ENCODE measurements at places on chromosomes 16 and 17.
A peak's percentile ranks its signal among the peaks of the same experiment; 100 is the strongest.

DNA sequence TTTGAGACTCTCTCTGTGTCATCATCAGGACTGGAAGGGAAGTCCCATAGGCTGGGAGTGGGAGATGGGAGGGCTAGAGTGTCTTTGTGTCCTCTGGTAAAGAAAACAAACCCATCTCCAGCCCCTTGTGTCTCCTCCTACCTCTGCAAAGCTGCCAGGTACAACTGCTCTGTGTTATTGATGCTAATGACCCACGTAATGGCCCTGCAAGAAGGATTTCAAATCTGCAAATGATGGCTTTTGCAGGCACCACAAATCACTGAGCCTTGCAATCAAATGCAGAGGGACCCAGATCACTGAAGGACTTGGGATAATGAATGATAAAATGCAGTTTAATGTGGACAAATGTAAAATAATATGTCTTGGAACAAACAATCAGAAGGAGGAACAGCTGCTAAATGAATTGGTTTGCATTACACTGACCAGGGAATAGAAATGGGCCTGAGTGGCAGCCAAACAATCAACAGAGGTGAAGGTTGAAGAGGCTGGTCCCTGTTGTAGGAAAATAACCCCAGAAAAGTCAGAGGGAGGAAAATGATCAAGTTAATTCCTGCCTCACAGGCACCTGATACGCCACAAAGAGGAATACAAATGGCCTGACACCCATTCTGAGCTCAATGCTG lies 425.1 kb downstream of the UTP18 start:
- no peak overlapping the region for H3K4me3 ChIP-seq
- DNase-seq = no peak
- H3K27me3 ChIP-seq = peaks cover 24% of the 10 kb centered on the region
- H3K4me1 ChIP-seq = peaks cover 5% of the 10 kb centered on the region
- H3K27ac ChIP-seq = peak overlapping the region; percentile 41

GRCh38 chr16:22670551-22671041 lies 143.4 kb upstream of the HS3ST2 start:
- H3K27ac ChIP-seq = no peak overlapping the region
- no peak overlapping the region for H3K4me3 ChIP-seq
- no peaks in the 10 kb centered on the region for H3K27me3 ChIP-seq

- no peak overlapping the region for H3K27ac ChIP-seq
- DNase-seq = no peak
- no peak overlapping the region for H3K4me3 ChIP-seq
- H3K4me1 ChIP-seq = peaks cover 42% of the 10 kb centered on the region
Observed at GRCh38 chr17:6077752-6078151, 7.6 kb downstream of the WSCD1 start.

GRCh38 chr17:38658741-38659345 lies 15.9 kb downstream of the EPOP start:
- no peak overlapping the region for H3K27ac ChIP-seq
- H3K27me3 ChIP-seq = peaks cover 11% of the 10 kb centered on the region
- H3K36me3 ChIP-seq = no peaks in the 10 kb centered on the region
- peaks cover 64% of the 10 kb centered on the region for H3K4me1 ChIP-seq
- H3K4me3 ChIP-seq = no peak overlapping the region

DNA sequence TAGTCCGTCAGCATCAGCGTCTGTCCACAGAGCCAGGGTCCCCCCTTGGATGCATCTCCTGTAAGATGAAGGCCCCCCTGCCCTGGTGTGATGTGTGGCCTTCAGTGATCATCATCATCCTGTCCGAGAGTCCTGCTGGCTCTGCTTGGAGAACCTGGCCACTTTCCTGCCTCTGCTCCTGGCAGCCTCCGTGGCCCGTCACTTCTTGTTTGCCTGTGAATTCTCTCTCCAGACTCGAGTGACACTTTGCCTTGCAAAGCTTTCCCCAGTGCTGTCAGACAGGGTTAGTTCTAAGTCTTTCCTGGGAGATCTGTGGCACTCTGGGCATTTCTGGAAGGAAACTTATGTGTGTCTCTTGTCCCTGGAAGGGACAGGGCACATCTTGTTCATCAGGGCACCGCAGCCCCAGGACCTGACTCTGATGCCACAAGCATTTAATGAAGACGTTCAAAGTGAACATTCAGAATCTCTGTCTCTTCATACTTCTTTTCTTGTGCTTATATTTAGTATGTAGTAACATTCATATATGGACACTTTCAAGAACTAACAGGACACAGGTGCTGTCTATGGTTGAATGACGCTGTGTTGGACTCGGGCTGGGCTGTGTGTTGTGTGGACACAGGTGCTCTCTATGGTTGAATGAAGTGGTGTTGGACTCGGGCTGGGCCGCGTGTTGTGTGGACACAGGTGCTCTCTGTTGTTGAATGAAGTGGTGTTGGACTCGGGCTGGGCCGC lies 68.5 kb downstream of the RPTOR start:
- no peak for DNase-seq
- no peak overlapping the region for H3K27ac ChIP-seq
- peaks cover 3% of the 10 kb centered on the region for H3K27me3 ChIP-seq
- H3K4me1 ChIP-seq = peaks cover 14% of the 10 kb centered on the region
- peaks cover 15% of the 10 kb centered on the region for H3K36me3 ChIP-seq

GRCh38 chr17:2745317-2746037 lies 4.0 kb downstream of the CCDC92B start:
- no peak overlapping the region for H3K4me3 ChIP-seq
- H3K4me1 ChIP-seq = no peaks in the 10 kb centered on the region
- H3K36me3 ChIP-seq = no peaks in the 10 kb centered on the region
- peak overlapping the region; percentile 77 for H3K27ac ChIP-seq
- no peak for DNase-seq
- peaks cover 78% of the 10 kb centered on the region for H3K27me3 ChIP-seq

GRCh38 chr17:77449908-77450741 lies 309.4 kb downstream of the SEC14L1 start:
- peaks cover 4% of the 10 kb centered on the region for H3K36me3 ChIP-seq
- DNase-seq = peak; percentile 83
- peak overlapping the region; percentile 92 for H3K4me3 ChIP-seq
- peaks cover 94% of the 10 kb centered on the region for H3K4me1 ChIP-seq
- peak overlapping the region; percentile 99 for H3K27ac ChIP-seq

GRCh38 chr17:2863204-2863603 lies 67.0 kb downstream of the RAP1GAP2 start:
- no peak for DNase-seq
- H3K4me3 ChIP-seq = no peak overlapping the region
- H3K4me1 ChIP-seq = peaks cover 8% of the 10 kb centered on the region
- H3K27me3 ChIP-seq = peaks cover 31% of the 10 kb centered on the region
- no peak overlapping the region for H3K27ac ChIP-seq

DNA sequence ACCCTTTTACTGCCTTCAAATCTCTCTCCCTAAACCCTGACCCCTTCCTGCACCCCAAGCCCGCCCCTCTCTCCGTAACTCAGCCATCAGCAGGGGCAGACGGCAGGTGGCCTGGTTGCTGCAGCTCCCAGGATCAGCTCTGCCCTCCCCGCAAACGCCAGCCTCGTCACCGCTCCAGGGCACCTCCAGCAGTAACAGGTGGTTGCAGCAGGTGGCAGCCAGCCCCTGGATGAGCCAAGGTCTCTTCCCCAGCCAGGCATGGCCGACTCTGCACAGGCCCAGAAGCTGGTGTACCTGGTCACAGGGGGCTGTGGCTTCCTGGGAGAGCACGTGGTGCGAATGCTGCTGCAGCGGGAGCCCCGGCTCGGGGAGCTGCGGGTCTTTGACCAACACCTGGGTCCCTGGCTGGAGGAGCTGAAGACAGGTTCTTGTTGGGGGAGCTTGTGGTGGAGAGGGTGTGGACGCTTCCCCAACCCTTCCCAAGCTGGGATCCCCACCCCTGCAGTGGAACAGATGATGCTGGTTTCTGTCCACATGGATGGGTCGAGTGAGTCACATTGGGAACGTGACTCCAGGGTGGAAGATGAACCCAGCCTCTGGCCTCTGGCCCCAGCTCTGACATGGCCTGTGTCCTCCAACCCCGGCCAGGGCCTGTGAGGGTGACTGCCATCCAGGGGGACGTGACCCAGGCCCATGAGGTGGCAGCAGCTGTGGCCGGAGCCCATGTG lies 558 bp downstream of the HSD3B7 start:
- H3K4me1 ChIP-seq = peaks cover 5% of the 10 kb centered on the region
- H3K27ac ChIP-seq = no peak overlapping the region
- H3K36me3 ChIP-seq = peaks cover 10% of the 10 kb centered on the region
- H3K27me3 ChIP-seq = peaks cover 3% of the 10 kb centered on the region
- H3K4me3 ChIP-seq = peak overlapping the region; percentile 44
- DNase-seq = no peak

DNA sequence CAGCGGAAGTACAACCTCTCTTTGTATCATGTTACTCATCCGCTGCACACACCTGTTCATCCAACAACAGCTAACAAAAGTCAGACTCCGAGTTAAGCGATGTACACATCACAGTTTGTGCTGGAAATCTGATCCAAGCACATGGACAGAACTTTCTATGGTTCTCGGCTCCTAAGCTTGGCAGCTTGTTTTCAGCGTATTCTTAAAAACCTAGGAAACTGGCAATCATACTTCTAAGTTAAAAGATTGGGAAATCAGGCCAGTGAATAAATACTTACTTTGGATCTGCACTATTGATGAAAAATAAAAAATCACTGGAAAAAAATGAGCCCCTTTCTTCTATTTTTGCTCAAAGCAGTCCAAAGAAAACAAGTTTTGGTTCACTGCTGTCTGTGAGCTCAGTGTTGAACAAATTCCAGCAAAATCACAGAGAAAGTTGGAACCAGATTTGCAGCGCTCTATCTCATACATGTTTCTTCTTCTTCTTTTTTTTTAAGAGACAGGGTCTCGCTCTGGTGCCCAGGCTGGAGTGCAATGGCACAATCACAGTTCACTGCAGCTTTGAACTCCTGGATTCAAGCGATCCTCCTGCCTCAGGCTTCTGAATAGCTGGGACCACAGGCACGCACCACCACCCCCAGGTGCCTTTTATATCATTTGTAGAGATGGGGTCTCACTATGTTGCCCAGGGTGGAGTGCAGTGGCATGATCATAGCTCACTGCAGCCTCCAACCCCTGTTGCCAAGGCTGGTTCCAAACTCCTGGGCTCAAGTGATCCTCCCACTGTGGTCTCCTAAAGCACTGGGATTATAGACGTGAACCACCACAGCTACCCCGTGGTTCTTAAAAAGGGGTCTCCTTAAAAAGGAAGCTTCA lies 71.6 kb upstream of the CREBBP start:
- H3K27me3 ChIP-seq = peaks cover 22% of the 10 kb centered on the region
- H3K4me1 ChIP-seq = peaks cover 45% of the 10 kb centered on the region
- no peaks in the 10 kb centered on the region for H3K36me3 ChIP-seq
- no peak overlapping the region for H3K4me3 ChIP-seq
- peak overlapping the region; percentile 27 for H3K27ac ChIP-seq

DNA sequence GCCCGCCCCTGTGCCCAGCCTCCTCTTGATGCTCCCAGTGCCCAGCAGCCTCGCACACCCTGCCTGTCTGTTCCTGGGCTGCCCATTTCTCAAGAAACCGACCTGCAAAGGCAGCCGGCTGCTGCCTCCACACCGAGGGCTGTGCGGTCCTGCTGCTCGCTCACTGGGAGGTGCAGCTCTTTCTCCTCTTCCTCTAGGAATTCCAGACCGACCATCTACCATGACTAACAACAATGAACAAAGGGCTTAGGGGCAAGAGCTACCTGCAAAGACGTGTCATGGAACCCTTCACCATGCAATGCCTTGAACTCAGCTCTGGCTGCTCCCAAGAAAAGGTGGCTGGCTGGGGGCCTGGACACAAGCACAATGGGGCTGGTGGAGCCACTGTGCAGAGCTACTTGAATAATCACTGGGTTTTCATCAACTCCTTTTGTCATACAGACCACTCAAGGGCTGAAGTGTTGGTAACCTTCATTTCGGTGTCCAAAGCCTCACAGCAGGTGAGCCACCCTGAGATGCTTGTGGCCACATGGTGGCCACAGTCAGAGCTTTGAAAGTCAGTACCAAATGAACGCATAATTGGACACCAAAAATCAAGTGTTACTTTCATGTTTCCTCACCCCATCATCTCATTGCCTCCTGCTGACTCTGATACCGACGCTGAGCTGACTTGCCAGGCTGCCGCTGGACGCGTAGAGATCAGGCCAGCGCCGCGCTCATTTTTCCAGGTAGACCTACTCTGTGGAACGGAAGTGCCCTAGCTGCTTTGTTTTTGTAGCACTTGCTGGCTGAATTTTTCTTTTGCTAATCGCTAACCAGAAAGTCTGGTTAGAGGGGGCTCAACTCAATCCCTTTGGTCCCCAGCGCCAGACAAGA lies 19.8 kb downstream of the CYB561 start:
- H3K27me3 ChIP-seq = peaks cover 9% of the 10 kb centered on the region
- H3K4me3 ChIP-seq = no peak overlapping the region
- no peak for DNase-seq
- H3K27ac ChIP-seq = no peak overlapping the region

GRCh38 chr16:89574681-89575246 lies 794 bp upstream of the CPNE7 start:
- no peaks in the 10 kb centered on the region for H3K36me3 ChIP-seq
- H3K27me3 ChIP-seq = peaks cover 36% of the 10 kb centered on the region
- DNase-seq = peak; percentile 81
- H3K4me1 ChIP-seq = peaks cover 26% of the 10 kb centered on the region
